ENCODE measurements at places on chromosomes 4 and X.

DNA sequence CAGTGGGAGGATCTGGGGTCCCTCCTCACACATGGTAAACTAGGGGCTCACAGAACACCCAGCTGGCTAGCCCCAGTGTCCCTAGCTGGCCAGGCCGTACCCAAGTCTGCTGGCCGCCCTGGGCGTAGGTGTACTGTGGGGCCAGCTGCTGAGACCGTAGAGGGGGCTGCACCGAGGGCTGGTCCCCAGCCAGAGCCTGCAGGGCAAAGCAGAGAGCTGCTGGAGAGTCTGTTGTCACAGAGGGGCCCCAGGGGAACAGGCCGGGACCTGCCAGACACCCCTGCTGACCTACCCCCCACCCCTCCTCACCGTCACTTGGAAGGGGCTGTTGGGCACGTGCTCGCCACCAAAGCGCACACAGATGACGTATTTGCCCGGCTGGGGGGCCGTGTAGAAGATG, 19.9 kb downstream of the FLNA start:
- no peak for DNase-seq

DNA sequence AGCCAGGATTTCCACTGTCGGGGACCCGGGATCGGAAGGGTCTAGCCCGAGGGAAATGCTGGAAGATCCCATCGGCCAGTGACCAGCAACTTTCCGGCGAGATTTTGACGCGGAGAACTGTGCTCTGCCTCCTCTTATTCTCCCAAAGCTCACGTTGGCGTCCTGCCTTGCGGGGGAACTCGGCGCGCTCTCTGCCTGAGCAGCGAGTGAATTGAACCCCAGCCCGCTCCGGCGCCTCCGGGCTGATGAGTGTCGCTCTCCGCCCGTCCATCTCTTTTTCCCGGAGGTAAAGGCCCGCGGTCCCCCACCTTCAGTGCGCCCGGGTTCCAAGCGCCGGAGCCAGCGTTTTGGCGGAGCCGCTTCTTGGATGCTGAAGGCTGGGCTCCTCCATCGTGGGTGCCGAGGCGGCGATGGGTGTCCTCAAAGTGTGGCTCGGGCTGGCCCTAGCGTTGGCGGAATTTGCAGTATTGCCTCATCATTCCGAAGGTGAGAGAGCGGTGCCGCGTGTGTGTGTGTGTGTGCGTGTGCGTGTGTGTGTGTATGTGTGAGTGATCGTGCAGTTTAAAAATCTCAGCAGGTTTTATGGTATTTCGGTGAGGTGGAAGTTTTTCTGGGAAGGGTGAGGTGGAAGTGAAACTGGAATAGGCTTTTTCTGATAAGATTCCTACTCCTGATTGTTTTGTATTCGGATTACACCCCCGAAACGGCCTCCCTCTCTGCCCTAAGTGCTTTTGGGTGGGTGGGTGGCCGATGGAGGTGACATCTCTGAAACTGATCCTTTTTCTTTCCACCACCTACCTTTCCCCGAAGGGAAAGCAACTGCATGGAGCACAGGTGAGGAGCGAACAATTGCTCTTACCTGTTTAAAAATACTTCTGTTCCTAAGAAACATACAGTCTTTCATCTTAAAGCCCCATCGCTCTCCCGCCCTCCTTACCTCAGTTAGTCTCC, 752 bp downstream of the FRAS1 start:
- no peak for DNase-seq

DNA sequence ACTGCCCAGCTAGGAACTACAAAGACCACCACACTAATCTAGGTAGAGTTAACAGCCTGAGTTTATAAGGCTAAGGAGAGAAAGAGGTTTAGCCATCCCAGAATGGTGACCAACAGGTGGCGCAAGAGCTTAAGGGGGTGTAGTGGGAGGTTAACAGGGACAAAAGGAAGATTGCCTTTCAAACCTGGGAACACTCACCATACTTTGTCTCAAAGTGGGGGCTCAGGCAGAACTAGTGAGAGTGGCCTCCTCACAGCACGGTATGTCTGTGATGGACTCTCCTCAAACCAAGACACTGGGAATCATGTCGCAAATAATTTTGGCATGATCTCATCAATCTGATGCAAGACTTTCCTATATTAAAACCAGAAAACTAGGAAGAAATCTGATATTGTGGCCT, 23.4 kb downstream of the CCNI start:
- DNase-seq = no peak

DNA sequence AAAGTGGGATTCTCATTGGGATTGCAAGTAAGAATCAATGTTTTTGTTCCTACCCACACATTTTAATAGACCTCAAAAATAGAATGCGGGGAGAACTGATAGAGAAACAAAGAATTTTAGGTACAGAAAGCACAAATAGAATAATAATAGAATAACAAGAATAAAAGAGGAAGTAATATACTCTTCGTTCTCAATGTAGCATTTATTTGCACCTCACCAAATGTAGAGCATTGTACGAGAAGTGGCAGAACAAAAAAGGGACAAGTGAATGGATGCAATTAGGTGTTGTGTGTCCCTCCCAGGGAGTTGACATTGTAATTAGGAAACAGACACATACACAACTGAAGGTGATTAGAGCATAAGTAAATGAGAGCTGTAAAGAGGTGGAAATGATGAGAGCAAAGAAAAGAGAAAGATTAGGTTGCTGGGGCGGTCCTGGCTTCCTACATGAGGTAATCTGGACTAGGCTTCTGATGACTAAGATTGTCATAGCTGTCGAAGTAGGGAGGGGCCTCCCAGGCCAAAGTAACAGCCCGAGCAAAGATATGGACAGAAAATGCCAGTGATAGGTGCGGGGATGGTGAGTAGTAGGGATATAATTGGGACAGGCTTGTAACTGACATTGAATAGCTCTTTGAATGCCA, 10.4 kb downstream of the RAB9A start:
- no peak for DNase-seq

GRCh38 chr4:37729649-37730004, 43.5 kb upstream of the RELL1 start:
- DNase-seq = no peak

DNA sequence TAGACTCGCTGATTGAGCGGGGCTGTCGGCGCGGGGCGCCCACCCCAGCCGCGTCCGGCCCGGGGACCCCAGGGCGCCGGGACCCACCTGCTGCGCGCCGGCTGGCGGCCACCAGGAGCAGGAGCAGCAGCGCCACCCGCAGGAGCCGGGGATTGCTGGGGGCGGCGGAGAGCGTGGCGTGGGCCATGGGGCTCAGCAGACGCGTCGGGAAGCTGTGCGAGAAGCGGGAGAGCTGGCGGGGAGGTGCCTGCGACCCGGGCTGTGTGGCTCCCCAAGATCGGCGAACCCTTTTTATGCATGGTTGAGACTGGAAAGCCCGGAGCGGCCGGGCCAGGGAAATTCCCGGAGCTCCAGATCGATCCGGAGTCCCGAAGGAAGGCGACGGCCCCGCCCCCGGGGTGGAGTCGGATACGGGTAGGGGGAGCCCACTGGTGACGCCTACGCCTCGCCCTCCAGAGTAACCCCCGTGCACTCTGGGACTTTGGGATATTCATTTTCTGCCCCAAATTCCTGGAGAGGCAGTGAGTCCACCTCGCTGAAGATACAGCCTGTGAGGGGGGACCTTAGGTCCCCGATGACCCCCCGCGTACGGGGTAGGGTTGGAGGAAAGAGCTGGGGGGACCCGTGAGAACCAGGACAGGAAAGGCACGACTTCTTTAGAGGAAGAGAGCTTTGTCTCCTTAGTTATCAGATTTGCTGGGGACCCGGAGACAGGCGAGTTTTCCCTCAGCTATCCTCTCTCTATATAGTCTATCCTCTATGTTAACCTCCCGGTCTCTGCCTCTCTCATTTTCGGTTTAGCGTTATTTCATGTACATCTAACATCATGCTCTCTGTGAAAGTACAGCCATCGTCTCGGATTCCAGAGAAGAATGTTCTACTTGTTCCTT, at the start of gene CXCL3:
Gene CXCL3, minus strand, starts transcription at position 265 of the 890 bp plus-strand sequence. Its CDS starts 78 bp downstream, at position 187.
- DNase-seq = no peak

- no peak for DNase-seq
These were observed 10.8 kb downstream of the JAKMIP1 start for GRCh38 chr4:6189511-6189910.

DNA sequence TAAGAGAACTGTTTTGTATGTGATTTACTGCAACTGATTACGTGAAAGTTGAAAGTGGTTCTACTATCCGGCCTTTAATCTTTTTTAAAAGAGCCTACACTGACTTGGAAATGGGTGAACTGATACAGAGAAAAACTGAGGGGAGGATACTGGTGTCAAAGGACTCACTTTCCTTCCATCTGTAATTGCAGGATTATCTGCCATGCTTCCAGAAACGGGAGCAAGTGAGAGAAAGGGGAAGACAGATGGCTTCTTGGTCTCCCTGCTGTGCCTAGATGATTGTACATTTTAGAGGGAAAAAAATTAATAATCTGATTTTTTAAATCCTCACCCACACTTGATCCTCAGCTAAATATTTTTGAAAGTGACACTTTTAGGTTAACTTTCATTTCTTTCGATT, 88.3 kb upstream of the GRID2 start:
- DNase-seq = no peak

DNA sequence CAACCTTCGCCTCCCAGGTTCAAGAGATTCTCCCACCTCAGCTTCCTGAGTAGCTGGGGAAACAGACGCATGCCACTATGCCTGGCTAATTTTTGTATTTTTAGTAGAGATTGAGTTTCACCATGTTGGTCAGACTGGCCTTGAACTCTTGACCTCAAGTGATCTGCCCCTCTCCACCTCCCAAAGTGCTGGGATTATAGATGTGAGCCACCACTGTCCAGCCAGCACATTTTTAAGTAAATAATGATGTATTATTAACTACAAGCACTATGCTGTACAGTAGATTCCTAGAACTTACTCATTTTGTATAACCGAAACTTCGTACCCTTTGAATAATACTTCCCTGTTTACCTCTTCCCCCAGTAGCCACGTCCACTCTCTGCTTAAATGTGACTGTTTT, 96.0 kb upstream of the GABRG1 start:
- no peak for DNase-seq
